Activated naive CD8-positive, alpha-beta T cell treated with anti-CD3 and anti-CD28 coated beads, Interleukin-2, amount 50 U/mL, for 16 hours (primary cell): ENCODE measurements at places on chromosomes 16 and 17.
A peak's percentile ranks its signal among the peaks of the same experiment; 100 is the strongest.

- no peak for DNase-seq
Measured at GRCh38 chr16:35188288-35189155, 1729.1 kb downstream of the TP53TG3F start.

GRCh38 chr16:3553138-3553923 is 23.9 kb downstream of the NLRC3 start:
- no peak for DNase-seq

DNA sequence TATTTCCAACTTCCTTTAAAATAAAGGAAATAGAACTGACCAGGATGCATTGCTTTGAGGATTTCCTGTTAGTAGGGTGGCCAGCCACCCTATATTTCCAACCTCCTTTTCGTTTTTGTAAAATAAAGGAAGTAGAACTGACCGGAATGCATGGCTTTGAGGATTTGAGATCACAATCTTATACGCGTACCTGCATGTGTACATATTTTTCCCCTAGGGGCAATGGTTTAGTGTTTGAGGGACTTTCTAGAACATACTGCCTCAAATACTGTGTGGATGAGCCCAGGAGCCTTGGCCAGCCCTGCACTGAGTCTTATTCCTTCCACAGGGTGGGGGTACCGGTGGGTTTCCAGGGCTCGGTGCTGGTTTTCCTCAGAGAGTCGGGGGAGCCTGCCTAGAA is 25.6 kb downstream of the MAPK8IP3 start:
- DNase-seq = no peak

DNA sequence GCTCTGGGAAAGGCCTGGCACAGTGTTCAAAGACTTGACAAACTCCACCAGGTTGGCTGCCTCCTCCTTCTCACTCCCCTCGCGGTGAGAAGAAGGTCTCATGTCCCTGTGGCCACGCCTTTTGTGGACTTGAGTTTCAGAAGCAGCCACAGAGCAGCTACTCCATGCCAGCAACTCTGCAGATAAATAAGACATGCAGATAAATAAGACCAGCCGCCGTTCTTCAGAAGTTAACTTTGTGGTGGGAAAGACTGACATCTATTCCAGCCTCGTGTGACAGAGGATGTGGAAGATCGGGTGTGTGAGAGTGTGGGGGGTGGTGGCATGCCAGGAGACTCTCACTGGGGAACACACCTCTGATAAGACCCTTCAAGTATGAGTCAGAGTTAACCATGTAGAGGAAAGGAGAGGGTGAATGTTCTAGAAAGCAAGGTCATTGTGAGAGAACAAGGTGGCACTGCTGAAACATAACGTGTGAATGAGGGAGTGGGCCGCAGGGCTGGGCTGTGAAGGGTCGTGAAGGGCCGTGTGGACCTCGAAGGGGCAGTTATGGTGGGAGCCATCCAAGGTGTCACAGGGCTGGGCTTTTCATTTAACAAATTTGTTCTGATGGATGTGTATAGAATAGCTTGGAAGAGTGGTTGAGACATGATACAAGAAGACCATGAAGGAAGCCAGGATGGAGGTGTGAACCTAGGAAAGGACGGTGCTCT is 830 bp downstream of the SPACA3 start:
- no peak for DNase-seq

DNA sequence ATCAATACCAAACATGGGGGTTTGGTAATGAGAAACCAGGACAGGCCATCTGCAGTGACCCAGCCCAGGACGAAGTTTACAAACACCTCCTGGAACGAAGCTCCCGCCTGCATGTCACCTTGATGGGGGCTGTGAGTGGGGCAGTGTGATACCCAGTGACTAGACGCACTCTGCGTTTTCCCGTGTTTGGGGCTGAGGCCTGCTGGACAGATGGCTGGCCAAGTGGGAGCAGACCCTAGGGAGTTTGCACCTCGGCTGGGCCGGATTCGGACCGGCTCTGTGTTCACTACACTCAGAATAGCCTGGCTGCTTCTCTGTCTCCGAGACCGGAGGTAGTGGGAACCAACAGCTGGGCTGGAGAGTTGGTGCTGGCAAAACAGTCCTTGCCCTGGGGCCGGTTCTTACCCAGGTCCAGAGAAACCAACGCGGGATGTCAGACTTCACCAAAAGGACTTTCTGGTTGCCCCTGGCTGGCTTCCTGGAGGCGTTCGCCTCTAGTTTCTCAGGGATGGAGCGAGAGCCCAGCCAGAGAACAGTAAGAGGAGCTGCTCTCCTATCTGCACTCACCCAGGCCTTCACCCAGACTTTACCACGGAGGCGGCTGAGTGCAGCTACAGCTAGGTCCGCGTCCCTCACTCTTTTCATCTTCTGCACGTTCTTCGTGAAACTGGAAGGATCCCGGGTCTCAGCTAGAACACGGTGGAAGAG is 20.4 kb downstream of the CARHSP1 start:
- DNase-seq = no peak

DNA sequence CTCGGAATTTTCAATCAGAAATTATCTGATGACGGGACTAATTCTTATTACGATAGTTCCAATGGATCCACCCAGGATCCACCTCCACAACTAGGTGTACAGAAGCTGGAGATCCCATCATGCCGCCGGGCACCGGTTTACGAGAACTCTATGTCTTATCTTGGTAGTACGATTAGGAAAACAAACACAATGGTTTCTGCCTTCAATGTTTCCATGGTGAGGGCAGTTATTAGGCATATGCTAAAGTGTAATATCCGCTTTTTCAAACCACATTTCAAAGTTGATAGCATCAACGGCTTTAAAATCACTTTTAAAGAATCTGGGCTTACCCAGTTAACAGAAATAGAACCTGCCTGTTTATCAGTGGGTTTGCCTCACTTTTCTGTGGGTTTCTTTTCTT is 705.7 kb downstream of the MAF start:
- DNase-seq = no peak

DNA sequence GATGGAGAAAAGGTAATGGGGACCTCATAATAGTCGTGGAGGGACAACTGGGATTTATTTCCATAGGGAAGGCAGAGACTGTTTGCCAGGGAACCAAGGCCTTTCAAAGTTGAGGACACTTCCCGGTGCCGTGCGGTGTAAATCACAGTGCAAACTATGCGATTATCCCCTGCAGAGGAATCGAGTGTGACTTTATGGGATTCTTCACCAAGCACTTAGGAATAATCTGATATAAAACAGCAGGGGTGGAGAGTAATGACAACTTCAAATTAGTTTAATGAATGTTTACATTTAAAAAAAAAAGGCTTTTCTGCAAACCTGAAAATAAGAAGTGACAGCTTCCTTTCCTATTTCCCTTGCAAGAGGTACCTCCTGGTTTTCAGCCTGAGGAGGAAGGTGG is 538.2 kb downstream of the MAF start:
- DNase-seq = no peak

- DNase-seq = no peak
Measured at GRCh38 chr16:68767581-68767980, 30.5 kb downstream of the CDH1 start.

GRCh38 chr16:12646098-12646489 is 157.6 kb downstream of the CPPED1 start:
- no peak for DNase-seq

- no peak for DNase-seq
Measured at GRCh38 chr16:49740256-49740655, 115.7 kb downstream of the ZNF423 start.

- peak; percentile 31 for DNase-seq
Measured at GRCh38 chr16:56193951-56194726, 2.9 kb downstream of the GNAO1 start.

DNA sequence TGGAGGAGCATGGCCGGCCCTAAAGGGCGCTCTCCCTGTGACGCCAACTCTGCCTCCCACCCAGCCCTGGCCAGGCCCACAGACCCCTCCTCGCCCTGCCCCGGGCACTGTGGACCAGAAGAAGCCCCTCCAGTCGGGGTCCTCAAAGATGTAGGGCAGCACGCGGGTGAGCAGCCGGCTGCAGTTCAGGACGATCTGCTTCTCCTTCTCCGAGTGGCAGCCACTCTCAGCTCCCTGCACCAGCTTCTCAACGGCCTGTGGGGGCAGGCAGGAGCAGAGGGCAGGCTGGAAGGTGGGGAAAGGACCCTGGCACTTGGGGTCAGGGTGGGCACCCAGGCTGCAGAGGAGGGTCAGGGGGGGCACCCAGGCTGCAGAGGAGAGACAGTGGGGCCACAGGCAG is 8.9 kb downstream of the HID1 start:
- no peak for DNase-seq

DNA sequence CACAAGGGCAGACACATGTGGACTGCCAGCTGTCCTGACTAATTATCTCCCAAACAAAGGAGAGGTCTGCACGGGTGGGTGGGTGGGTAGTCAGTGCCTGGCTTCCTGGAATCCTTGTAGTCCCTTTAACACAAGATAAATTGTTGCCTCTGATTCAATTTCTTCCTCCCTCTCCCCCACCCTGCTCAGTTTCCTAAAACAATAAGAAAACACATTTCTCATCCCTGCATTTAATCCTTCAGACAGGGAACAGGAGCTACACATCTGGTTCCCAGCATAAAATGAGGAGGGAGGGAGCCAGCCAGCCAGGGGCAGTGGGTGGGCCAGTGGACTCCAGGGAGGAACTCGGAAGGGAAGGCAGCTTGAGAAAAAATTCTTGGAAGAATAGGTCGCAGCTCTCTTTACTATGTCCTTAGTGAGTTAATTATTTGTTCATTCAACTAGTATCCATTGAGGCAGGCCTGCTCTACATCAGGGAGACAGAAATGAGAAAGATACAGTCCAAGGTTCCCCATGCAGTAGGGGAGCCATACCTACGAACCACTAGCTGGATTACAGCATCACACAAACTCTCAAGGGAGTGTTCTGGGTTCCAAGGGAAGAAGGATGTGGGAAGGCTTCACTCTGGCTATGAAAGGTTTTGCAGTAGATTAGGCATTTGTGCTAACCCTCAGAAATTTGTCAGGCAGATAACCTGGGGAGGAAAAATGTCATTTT is 58.3 kb downstream of the CCT6B start:
- no peak for DNase-seq

GRCh38 chr16:46974352-46974751 is 878 bp upstream of the DNAJA2 start:
- DNase-seq = no peak

DNA sequence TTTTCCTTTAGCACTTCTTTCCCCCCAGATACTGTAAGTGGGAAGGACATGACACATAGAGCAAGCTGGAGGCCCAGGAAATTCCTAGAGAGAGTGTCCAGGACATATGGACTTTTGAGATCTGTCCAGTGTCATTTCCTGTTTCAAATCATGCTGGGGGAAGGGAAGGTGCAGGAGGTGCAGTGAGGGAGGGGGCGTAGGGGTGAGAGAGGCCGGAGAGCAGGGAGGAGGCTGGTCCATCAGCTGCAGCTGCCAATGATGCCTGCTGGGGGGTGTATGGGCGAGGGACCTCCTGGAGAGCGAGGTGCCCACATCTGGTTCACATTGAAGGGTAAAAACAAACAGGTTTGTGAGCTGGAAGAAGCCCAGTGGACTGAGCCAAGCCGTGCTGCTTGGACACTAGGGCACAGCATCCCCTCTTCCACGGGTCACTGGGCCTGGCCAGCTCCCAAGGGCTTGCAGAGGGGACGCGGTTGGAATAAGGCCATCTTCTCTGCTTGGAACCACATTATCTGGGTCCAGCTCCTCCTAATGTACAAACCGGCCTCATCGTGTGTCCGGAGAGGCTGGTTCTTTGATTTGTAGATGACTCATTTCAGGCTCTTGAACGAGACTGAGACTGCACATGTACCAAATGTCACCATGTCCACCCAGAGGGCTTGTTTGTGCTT is 70.4 kb upstream of the SMURF2 start:
- no peak for DNase-seq

DNA sequence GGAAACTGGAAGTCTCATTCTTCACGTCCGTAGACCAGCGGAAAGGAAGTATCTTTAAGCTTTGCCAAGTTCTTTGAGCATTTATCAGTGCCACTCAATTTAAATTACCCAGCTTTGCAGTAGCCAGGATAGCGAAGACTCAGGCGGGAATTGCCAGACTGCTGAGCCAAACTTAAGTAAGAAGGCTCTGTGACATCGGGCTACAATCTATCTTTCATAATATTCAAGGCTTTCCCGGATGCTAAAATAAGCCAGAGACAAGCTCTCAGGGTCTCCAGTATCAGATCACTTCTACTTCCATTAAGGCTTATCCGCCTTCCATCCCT is 436 bp upstream of the BRIP1 start:
- no peak for DNase-seq

- no peak for DNase-seq
Measured at GRCh38 chr16:73101568-73101967, 53.6 kb upstream of the ZFHX3 start.

GRCh38 chr16:70589998-70590471 is 56.3 kb upstream of the IL34 start:
- no peak for DNase-seq

DNA sequence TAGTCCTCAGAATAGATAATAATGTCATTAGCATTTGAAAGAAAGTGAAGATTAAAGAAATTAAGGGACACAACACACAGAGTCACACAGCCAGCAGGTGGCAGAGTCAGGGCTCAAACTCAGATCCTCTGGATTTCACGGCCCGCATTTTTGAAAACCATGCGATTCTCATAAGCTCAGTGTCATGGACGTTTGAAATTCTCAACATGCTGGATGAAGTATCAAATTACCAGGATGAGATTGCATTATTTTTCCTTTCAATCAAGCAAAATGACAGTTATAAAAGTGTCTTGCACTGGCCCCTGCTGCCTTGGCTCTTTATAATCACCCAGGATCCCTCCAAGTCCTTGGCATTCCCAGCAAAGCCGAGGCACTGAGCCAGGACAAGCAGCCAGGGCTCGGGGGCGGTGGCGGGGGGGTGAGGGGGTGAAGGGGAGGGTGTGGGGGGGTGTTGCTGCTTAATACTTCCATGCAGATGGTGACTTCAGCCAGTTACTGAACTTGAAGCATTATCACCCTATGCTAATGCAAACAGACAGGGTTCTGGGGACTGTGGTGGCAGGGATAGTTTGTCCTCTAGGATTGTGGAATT is 6.6 kb upstream of the BMERB1 start:
- DNase-seq = peak; percentile 25

GRCh38 chr17:49815761-49816281 is 27.3 kb downstream of the KAT7 start:
- DNase-seq = no peak

GRCh38 chr17:41048441-41048840 is 1.3 kb upstream of the KRTAP2-1 start:
- DNase-seq = no peak

- no peak for DNase-seq
Measured at GRCh38 chr16:72241930-72242329, 70.0 kb upstream of the PMFBP1 start.

GRCh38 chr17:63841350-63842172 is 924 bp downstream of the SMARCD2 start:
- DNase-seq = no peak

- DNase-seq = no peak
Measured at GRCh38 chr17:8475781-8476180, 40.1 kb downstream of the NDEL1 start.
